ENCODE measurements at places on chromosomes 1 and 21.

- no peak for DNase-seq
These were observed 72.1 kb downstream of the VPS26C start for GRCh38 chr21:37195059-37195458.

DNA sequence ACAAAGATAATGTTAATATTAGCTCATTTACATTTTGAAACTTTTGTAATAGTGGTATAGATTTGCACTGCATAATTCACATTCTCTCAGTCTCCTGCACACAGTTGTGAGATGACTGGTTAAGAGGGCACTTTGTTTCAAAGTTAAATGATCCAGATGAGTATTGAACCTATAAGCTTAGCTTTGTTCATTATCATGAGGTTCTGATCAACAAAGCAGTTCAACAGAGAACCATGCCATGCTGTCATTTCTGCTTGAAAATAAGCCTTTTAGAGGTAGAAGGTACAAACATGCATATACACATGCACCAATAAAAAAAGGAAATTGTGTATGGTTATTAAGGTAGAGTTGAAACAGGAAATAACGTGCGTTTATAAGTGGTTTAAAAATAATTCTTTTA, 4.8 kb downstream of the RAP1A start:
- DNase-seq = no peak

GRCh38 chr1:8421721-8422120, 103.8 kb downstream of the SLC45A1 start:
- no peak for DNase-seq

DNA sequence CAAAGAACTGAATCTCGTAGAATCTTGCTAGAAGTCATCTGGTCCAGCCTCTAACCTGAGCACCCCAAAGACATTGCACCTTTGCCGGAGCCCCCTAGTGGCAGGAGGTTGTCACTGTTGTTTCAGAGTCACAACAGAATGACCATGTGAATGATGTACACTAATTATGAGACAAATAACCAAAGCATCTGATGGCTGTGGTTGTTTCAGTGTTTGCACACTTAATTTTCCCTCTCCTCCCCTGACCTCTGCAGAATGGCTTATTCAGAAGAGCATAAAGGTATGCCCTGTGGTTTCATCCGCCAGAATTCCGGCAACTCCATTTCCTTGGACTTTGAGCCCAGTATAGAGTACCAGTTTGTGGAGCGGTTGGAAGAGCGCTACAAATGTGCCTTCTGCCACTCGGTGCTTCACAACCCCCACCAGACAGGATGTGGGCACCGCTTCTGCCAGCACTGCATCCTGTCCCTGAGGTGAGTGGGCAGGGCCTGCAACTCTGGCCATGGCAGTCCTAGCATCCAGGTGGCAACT, 26.4 kb downstream of the TRAF5 start:
- DNase-seq = peak; percentile 31

DNA sequence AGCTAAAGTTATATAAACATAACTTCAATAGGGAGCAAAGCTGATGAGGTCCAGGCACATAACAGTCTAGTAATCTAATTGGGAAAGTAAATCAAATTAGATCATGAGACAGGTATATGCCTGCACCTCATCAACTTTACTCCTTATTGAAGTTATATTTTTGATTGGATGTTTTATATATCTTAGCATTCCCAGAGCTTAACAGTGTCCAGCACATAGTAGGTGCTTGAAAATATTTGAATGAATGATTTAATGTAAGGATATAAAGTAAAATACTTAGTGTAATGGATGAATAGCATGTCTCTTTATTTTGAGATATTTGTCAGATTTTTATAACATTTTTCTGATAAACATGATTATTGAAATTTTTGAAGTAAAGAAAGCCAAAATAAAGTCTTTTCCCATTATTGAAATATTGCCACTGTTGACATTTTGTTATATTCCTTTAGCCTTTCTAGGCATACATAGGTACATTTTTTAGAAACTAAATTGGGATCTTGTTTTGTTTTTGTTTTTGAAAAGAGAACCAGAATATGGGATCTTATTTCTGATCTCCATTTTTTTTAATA, 2.8 kb downstream of the CDC7 start:
- no peak for DNase-seq

GRCh38 chr1:225602590-225603206, 50.2 kb downstream of the ENAH start:
- DNase-seq = no peak

- DNase-seq = peak; percentile 30
These were observed 154.8 kb downstream of the SLC45A1 start for GRCh38 chr1:8472668-8473067.

- DNase-seq = no peak
These were observed 52.8 kb downstream of the ARID4B start for GRCh38 chr1:235275223-235275622.

DNA sequence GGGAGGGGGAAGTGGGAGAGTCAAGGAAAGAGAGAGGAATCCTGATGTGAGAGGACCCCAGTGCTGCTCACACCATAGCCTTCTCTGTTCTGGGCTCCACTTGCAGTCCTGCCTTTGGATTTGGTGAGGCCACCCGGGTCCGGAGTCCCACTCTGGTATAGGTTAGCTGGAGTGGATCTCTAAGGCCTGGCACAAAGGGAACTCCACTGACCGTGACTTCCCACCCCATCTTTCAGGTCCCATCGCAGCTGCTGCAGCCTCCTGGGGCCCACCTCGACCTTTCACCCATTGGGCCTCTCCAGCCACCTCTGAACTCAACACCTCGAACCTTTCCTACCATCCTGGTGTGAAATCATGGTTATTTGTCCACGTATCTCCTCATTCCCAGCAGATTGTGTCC, 324.4 kb downstream of the MATN1 start:
- no peak for DNase-seq

GRCh38 chr1:11736746-11737639, 1.1 kb downstream of the AGTRAP start:
- DNase-seq = no peak

- no peak for DNase-seq
These were observed 276.8 kb downstream of the TBX15 start for GRCh38 chr1:118711356-118711755.

DNA sequence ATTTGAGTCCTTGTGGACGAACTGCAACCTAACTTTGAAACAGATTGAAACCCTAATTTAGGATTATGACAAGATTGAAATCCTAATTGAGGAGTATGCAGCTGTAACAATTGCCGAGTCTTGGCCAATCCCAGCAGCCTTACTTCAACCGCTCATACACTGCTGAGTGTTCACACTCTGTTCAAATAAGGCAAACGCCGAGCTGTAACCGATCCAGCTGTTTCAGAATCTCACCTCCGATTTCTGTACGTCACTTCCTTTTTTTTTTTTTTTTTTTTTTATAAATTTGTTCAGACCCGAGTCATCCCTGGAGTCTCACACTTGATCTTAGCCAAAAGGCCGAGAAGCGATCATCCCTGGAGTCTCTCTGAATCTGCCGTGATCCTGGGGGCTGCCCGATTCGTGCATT, 22.3 kb upstream of the ATP5PO start:
- DNase-seq = no peak

- no peak for DNase-seq
These were observed 3.7 kb upstream of the TRIM62 start for GRCh38 chr1:33185541-33185940.

- no peak for DNase-seq
These were observed 252.7 kb downstream of the AKT3 start for GRCh38 chr1:243597383-243597782.

GRCh38 chr21:44888581-44889550, 15.4 kb upstream of the PTTG1IP start:
- no peak for DNase-seq

DNA sequence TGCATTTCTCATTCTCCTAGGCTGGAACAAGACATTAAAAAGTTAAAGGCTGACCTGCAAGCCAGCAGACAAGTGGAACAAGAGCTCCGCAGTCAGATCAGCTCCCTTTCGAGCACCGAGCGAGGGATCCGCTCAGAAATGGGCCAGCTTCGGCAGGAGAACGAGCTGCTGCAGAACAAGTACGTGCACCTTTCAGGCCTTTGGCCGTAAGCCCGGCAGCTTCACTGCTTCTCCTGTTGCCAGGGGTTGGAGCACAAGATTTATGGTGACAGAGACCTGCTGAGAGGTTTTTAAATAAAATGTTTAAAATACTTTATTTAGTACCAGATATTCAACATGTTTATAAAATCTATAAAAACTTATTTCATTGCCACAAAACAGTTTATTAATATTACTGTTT, 53.4 kb downstream of the MACO1 start:
- no peak for DNase-seq

DNA sequence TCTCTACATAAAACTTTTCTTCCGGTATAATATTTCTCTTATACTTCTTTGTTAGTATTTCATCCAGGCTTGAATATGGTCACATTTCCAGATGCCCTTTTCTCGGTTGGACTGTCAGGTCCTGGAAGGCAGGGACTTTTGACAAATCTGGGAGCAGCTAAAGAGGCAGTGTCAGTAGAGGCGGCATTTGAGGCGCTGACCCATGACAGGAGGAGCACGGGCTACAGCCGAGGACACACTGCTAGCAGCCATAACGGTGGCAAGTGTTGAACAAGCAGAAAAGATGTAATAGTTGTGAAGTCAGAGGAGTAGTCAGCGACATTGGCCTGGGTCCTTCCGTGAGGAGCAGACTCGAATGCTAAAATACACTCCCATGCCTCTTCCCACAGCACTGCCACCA, 14.5 kb upstream of the NRIP1 start:
- DNase-seq = no peak

DNA sequence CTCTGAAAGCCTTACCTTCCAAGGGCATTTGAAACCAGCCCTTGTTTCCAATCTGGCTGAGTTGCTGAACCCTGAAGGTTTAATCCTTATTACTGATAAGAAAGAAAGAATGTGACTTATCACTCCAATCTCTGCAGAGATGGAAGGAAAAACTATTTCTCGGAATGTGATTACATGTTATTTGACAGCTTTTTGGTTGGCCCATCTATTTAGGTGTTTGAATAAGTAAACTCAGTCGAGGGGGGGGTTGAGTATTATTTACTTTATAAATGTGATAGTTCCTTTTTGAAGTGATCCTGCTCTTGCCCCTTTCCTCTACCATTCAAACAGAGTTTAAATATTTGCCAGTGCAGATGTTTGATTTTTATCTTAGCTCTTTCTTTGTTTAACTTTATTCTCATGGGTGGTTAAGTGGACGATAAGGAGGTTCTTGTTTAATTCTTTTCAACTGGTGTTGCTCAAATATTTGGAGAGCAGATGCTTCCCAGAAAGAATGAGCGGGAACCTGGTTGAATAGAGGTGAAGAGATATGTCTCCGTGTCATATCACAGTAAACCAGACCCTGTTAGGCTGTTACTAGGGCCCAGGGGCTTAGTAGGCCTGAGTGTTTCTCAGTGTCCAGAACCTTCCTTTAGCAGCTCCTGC, 126.1 kb downstream of the CACHD1 start:
- DNase-seq = no peak

DNA sequence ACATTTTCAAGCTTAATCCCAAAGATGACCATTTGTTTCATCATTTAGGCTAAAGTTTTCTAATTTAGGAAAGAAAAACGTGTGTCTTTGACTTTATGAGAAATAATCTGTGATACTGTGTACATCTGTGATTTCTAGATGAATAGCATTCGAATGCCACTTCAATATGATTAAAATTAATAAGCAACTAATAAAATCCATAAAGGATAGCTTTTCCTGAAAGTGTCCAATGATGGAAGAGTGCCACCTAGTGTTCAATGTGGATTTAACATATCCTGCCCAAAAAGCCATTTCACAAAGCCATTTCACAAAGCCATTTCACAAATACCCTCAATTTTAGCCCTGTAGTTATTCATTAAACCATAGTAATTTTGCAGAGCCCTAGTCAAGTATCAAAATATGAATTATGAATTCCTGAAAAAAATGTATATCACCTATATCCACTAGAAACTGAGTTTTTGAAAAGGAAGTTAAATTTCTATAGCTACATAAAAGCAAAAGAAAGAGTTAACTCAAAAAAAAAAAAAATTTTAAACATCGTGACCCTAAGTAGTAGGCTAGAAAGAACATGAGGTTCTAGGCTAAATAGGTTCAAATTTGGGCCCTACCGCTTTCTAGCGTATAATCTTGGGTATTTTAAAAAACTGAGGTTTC, 19.1 kb downstream of the NME7 start:
- no peak for DNase-seq

- DNase-seq = peak; percentile 45
These were observed 59.6 kb upstream of the ITPKB start for GRCh38 chr1:226798427-226799411.

DNA sequence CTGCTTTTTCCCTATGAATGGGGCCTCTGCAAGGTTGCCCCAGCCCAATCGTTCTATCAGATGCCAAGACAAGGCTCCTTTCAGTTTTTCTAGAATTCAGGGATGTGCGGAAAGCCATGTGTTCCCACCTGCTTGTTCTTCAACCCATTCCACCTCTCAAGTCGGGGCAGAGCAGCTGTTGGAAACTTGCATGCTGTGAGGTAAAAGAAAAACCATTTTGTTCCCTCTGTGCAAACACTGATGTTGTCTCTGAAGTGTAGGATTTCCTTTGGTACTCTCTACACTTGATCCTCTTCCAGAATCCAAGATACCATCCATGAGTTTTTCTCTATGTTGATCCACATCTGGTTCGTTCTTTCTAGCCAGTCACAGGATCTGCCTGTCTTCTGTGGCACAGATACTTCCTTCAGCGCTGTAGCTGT, 7.3 kb downstream of the IER5 start:
- no peak for DNase-seq

- DNase-seq = no peak
These were observed 18.4 kb upstream of the SIPA1L2 start for GRCh38 chr1:232648316-232648715.

DNA sequence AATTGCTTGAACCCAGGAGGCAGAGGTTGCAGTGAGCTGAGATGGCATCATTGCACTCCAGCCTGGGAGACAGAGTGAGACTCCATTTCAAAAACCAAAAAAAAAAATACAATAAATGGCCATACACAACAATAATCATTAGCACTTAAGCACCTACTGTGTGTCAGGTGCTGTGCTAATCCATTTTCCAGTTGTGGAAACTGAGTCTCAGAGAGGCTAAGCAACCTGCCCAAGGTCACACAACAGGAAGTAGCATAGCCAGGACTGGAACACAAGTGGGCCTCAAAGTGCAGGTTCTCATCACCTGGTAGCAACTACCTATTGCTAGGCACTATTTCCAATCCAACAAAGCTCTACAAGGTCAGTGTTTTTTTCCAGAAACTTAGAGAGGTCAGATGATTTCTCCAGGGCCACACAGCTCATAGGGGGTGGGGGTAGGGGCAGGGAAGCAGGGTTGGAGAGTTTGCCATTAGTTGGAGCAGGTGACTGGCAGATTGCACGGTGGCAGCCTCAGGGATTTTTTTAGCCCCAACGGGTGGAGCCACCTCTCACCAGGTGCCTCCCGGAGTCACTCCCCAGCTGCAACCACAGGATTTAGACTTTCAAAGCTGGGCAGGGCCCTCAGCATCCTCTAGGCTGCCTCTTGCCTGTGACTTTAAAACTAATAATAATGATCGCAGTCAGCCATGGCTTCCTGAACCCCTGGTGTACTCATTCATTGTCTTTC, 52.5 kb upstream of the ID3 start:
- no peak for DNase-seq

Data from stimulated activated CD8-positive, alpha-beta memory T cell treated with anti-CD3 and anti-CD28 coated beads, Interleukin-4, amount 100 ng/mL, for 24 hours (primary cell).